ENCODE measurements at places on chromosomes 2 and 18.

- no peak for DNase-seq
Observed at GRCh38 chr2:200620606-200621390, 35.0 kb downstream of the AOX1 start.

GRCh38 chr2:111900859-111901258, 2.5 kb downstream of the MERTK start:
- DNase-seq: no peak

- no peak for DNase-seq
Observed at GRCh38 chr2:42792583-42793333, at the start of gene HAAO. TSS of gene HAAO (minus strand) at chr2:42792583. CDS start at chr2:42792536, 47 bp downstream.

- no peak for DNase-seq
Observed at GRCh38 chr2:238521870-238522269, 95.1 kb downstream of the ASB1 start.

DNA sequence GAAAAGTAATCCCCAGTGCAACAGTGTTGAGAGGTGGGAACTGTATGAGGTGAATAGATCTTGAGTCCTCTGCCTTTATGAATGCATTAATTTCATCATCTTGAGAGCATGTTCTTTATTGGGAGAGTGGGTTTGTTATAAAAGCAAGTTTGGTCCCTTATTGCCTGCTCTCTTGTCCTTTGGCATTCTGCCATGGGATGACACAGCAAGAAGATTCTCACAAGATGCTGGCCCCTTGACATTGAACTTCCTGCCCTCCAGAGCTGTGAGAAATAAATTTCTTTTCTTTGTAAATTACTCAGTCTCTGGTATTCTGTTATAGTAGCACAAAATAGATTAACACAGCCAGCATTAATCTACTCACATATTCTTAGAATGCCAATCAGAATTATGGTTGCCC, 108.6 kb downstream of the EHBP1 start:
- no peak for DNase-seq

GRCh38 chr2:26769089-26769761, 5.1 kb downstream of the SLC35F6 start:
- no peak for DNase-seq

DNA sequence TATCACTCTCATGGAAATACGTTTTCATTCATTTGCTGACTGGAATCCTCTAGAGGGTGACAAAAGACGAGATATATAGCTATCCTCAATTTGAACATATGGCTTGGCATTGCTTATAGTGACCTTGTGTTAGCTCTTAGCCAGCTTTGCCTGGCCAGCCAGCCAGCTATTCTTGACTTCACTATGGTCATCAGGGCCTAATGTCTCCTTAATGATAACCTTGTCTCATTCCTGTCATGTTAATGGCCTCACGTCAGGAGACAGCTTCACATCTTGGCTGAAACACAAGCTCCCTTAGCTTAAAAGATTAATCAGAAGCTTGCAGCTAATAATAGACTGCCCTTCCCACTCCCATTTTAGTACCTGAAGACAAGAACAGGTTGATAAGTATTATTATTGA, 1517.5 kb upstream of the PIK3C3 start:
- DNase-seq: no peak

DNA sequence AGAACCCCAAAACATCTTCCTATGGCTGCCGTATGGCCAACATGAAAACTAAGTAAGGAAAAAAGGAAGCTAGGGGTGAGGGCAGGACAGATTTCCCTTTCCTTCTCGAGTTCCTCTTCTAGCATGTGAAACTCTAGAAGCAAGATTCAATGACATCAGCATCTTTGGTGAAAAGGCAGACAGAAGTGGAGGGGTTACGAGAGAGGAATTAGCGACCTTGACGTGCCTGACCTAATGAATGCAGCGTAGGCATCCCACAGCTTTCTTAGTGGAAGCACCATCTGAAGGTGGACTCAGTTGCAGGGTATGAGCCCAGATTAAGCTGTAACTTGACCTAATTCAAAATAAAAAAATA, 47.9 kb upstream of the PELI1 start:
- no peak for DNase-seq

DNA sequence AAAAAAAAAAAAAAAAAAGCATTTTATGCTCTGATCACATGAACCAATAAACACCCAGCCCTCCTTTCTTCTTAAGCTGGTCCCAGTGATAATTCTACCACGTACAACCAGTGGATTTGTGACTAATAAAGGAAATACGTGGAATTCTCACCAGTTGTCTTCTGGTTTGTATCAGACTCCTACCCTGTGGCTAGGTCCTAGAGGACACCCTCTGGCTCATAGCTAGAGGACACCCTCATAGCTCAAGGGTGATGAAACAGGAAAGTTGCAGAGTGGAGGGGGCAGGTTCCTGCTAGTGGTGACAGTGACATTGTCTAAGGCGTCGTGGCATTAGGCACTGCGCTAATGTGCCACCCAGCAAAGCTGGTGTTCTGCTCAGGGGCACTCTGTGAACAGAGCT, 167.8 kb downstream of the BCL11A start:
- no peak for DNase-seq

GRCh38 chr2:224646242-224646846, 61.2 kb upstream of the CUL3 start:
- no peak for DNase-seq

- DNase-seq: no peak
Observed at GRCh38 chr2:182616471-182617393, 99.3 kb upstream of the DNAJC10 start.

GRCh38 chr2:160317181-160318099, 117.4 kb upstream of the ITGB6 start:
- no peak for DNase-seq

DNA sequence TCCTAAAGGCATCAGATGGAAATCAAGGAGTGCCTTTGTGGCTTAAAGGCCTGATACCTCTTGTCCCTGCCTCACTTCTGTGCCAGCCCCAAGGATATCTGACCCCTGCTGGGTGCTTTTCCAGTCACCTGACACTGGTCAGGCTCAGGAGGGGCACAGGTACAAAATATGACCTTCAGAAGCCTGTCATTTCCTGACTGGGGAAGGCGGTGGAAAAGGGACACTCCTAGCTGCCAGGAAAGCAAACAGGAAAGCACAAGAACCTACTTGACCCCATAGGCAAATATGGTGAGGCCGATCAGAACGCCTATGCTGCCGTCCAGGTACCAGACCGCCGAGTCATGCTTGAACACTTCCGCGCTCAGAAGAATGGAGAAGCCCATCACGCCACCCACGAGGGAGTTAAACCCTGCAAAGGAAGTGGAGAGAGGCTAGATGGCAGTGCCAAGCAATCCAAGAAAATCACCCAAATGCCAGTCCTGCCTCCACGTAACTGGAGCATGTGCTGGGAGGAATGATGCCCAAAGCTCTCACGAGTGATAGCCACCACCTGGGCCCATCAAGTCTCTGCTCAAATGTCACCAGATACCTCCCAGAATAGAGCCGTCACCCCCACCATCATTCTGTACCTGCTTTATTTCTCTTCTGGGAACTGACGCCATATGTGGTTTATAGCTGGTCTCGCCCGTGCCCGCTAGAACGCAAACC, 204.0 kb downstream of the MGAT5 start:
- no peak for DNase-seq

- no peak for DNase-seq
Observed at GRCh38 chr2:84152462-84152861, 306.6 kb downstream of the SUCLG1 start.

DNA sequence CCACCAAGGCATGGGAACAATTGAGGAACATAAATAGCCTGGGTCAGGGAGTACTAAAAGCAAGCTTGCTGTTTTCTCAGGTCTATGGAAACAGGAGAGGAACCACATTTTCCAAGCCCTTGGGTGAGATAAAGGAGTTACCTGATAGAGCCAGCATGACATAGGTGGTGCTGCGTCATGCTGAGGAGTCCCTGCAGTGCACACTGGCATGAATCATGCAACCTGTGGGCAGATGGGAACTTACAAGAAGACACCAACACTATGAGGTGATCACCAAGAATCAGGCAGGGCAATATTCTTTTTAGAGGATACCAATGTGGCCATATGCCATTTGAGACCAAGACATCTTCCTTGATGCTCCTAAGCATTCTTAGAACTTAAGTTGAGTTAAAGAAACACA, 531.8 kb downstream of the ZEB2 start:
- DNase-seq: no peak

DNA sequence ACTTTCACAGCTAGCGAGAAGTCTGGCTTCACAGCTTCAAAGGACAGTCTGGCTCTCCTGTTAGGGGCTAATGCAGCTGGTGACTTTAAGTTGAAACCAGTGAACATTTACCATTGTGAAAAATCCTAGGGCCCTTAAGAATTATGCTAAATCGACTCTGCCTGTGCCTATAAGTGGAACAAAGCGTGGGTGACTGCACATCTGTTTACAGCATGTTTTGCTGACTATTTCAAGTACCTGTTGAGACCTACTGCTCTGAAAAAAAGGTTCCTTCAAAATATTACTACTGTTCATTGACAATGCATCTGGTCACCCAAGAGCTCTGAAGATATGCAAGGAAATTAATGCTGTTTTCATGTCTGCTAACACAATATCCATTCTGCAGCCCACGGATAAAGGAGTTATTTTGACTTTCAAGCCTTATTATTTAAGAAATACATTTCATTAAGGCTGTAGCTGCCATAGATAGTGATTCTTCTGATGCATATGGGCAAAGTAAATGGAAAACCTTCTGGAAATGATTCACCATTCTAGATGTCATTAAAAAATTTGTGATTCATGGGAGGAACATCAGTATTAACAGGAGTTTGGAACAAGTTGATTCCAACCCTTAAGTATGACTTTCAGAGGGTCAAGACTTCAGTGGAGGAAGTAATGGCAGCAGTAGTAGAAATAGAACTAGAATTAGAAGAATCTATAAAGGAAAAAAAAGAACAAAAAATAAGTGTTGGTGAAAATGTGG, 48.9 kb downstream of the POLR1A start:
- no peak for DNase-seq

DNA sequence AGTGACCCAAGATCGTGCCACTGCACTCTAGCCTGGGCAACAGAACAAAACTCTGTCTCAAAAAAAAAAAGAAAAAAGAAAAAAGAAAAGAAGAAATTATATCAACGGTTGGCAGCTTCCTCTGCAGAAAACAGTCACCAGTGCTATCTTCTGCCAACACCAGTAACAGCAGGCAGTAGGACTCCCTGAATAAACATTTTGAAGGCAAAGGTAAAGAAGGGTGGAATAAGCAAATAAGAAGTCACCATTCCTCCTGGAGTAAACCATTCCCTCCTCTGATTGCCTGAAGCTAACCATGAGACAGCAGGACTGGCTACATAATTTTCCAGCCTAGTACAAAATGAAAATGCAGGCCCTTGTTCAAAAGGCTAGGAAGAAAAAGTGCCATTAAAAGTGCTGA, 9.0 kb upstream of the RNF103 start:
- no peak for DNase-seq

DNA sequence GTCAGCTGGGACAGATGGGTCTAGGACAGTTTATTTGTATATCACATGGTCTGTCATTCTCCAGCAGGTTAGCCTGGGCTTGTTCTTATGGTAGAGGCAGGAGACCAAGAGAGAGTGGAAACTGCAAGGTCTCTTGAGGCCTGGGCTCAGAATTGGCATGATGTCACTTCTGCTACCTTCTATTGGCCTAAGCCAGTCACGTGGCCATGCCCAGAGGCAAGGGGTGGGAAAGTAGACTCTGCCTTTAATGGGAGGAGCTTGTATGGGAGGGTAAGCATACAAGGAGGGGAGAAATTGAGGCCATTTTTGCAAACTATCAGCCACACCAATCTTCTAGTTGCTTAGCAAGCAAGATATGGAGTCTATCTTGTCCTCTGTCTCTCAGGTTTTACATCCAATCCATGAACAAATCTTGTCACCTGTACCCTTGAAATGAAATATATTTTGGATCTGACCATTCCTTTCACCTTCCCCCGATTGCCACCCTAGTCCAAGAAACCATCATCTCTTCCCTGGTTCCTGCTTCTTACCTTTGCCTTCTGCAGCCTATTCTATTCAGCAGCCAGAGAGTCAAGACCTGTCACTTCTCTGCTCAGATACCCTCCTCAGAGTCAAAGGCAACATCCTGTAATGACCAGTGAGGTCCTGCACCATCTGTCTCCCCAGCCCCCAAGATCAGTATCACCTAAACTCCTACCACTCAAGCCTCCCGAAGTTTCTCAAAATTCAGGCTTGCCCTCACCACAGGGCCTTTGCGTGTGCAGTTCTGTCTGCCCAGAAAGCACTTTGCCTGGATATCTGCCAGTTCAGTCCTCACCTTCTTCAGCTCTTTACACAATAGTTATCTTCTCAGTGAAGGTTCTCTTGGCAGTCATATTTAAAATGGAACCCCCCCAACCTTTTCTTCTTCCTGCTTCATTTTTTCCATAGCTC, 240.0 kb downstream of the LOXHD1 start:
- no peak for DNase-seq

DNA sequence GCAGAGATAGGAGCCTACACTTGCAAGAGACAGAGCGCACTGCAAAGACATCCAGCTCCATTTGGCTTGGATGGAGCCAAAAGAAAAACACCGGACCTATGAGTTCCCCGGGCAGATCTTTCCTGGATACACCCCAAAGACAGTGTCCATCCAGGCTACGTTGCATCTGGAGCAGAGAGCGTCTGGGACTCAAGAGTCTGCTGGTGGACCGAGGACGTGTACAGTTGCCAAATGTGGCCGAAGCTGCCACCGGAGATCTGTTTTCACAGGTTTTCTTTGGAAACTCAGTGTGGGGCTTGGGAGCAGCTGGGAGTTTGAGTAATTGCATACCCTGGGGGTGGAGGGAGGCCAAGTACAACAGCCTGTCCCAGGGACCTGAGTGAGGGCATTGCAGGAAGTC, 192.3 kb upstream of the OSR1 start:
- DNase-seq: no peak

- no peak for DNase-seq
Observed at GRCh38 chr18:26710470-26711096, 154.9 kb downstream of the AQP4 start.

DNA sequence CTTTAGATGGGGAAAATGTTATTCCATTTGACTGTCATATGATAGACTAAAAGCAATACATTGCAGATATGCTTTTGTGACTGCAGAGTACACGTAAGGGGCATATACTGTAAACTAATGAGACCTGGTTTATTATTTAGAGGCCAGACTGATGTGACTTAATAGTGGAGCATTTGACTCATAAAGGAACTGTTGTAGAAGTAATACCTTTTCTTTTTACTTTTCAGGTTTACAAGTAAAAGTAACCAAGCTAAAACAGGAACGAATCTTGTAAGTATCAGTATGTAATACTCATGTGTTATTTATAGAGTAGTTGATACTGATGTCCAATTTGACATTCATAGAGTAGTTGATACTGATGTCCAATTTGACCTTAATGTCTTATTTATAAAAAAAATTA, 13.1 kb downstream of the RBBP8 start:
- DNase-seq: no peak

- DNase-seq: no peak
Observed at GRCh38 chr2:76257802-76258201, 547.1 kb upstream of the GCFC2 start.

GRCh38 chr18:21805771-21806366, 65.3 kb downstream of the MIB1 start:
- no peak for DNase-seq

DNA sequence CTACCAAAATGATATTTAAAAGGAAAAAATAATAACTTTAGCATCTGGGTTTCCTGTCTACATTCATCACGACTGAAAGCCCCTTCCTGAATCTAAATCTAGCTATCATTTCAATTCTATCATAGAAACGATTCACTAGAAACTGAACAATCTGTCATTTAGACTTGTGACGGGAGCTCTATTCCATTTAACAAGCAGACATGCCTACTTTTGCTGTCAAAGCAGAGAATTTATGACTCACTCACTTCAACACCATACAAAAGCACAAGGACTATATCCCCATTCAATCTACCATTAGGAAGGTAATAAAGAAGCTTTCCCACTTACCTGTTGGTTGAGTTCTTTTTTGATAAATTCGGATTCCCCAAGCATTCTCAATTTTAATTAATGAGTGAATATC, 1072.3 kb downstream of the LRP1B start:
- no peak for DNase-seq

Measured in stimulated activated CD4-positive, alpha-beta T cell treated with anti-CD3 and anti-CD28 coated beads, TNF-alpha, amount 100 ng/mL, for 1 hour (primary cell).